Stromal cell of bone marrow (primary cell): ENCODE measurements at places on chromosomes 3 and 15.

DNA sequence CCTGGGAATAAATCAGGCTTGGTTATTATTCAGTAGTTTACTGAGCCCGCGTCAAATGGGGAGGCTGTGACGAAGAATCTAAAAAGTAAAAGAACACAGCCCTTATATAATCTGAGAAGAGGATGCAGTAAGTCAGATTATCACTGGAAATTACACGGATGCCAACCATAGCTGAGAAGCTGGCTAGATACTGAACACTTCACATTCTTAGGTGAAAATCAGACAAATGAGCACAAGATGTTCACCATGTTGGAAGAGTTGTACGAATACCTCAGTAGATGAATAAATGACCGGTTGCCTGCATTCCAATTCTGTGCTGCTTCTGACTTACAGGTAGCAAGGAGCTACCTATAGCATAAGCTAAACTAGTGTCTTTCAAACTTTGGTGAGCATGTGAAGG is 254.3 kb downstream of the THRB start:
- no peak for DNase-seq

- DNase-seq: peak; percentile 64
These were observed 14.8 kb downstream of the FYCO1 start for GRCh38 chr3:45980819-45981218.

- no peak for DNase-seq
These were observed 340.8 kb upstream of the DCBLD2 start for GRCh38 chr3:99242271-99242670.

- no peak for DNase-seq
These were observed 655 bp upstream of the TMOD3 start for GRCh38 chr15:51828621-51829375.

- no peak for DNase-seq
These were observed 1187.1 kb downstream of the ROBO1 start for GRCh38 chr3:78580681-78581080.

- DNase-seq: no peak
These were observed 20.2 kb downstream of the RNF13 start for GRCh38 chr3:149833241-149833640.

- DNase-seq: no peak
These were observed 19.0 kb downstream of the CISH start for GRCh38 chr3:50592568-50592967.

- no peak for DNase-seq
These were observed 536 bp downstream of the SEC61A1 start for GRCh38 chr3:128052595-128053351.

GRCh38 chr3:117104381-117104780 is 394.8 kb downstream of the TUSC7 start:
- DNase-seq: no peak

GRCh38 chr15:88657326-88658069 is 18.7 kb downstream of the ISG20 start:
- peak; percentile 30 for DNase-seq

GRCh38 chr15:87929841-87930240 is 326.7 kb downstream of the NTRK3 start:
- no peak for DNase-seq

DNA sequence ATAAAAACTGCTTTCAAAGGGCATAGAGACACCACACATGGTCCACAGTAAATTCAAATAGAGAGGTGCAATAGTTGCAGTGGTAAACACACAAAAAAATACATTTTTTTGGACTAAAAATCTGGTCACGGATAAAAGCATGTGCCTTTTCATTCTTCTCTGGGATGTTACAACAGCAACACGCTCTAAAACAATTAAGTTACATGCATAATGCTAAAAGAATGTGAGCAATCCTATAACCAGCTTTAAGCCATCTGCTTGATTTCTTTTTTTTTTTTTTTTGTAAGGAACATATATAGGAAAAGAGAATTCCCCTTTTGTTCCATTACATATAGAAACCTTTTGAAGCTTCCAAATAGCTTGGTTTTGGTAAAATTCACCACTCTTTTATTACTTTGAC is 20.0 kb downstream of the WNT5A start:
- no peak for DNase-seq

DNA sequence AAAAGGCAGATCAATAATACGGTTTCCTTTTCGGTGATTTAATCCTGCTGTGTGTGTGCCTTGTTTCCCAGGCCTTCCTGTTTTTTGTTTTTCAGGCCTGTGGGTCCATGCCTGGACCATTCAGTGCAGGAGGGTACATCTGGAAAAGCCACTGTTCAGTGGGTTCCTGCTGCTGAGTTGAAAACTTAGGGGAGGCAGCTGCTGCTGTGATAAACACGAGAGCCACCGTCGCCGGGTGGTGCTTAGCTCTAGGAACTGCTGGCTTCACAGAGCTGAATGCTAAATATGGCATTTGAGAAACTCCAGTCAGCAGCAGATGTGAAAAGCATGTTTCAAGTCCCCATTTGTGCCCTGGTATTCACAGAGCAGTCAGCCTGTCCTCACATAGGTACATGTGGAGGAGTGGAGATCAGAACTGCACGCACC is 44.0 kb downstream of the SYNM start:
- DNase-seq: no peak

- peak; percentile 48 for DNase-seq
These were observed 4.0 kb downstream of the CCDC33 start for GRCh38 chr15:74240002-74240568.
